AG09309 (cell line): ENCODE measurements at places on chromosomes 2 and 18.

DNA sequence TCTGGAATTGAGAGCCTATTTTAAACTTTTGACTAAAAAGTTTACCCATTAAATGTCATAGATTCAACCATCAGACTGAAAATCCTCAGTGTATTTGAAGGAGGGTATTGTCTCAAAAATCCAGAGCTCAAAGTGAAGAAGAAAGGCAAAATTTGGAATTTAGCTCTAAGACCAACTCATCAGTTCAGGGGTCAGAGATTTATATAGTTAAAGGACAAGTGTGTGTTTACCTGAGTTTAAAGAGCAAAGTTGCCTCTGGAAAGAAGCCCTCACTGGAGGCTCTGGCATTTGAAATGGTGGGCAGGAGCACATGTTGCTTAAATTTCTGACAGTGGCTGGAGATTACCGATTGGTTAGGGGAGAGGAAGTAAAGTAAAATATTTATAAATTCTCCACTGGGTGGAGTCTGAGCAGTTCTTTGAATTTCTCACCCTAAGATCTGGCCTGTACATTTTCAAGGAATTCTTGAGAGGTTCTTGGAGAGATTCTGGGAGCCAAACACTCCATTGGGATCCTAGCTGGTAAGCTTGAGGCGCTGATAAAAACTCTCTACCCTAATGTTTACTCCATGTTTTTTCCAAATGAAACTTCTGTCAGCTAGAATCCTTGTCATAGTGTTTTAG lies at the start of gene KYNU:
KYNU (plus strand) TSS at position 449 of the 623 bp plus-strand sequence. CDS start 7,704 bp downstream, outside the sequence.
- DNase-seq: no peak

DNA sequence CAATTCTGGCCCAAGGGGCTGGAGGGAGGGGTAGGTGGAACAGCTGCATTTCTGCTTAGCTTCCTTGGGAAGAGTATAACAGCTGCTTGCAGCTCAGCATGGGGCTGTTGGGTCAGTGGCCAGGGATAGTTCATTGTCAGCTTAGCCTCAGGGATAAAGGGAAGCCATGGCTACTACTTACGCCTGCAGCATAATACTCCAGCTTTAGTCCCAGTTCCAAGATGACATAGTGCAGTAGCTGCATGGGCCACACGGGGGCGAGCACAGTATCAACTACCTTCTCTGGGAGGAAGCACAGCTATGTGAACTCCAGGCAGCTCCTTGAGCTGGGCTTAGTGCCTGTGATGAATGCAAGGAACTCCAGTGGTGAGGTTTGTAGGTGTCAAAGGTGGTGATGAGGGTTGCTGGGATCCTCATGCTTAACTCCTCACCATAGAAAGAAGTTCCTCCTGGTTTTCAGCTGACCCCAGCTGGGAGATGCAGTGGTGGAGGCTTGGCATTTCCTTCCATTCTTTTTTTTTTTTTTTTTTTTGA lies 35.4 kb upstream of the RHOB start:
- peak; percentile 47 for DNase-seq

GRCh38 chr2:224930990-224931389 lies 111.3 kb downstream of the DOCK10 start:
- no peak for DNase-seq

- no peak for DNase-seq
Observed at GRCh38 chr2:187505065-187505672, 49.1 kb downstream of the TFPI start.

GRCh38 chr2:152036611-152037469 lies 62.0 kb downstream of the CACNB4 start:
- DNase-seq: no peak

GRCh38 chr2:134582547-134582899 lies 136.3 kb downstream of the TMEM163 start:
- no peak for DNase-seq

DNA sequence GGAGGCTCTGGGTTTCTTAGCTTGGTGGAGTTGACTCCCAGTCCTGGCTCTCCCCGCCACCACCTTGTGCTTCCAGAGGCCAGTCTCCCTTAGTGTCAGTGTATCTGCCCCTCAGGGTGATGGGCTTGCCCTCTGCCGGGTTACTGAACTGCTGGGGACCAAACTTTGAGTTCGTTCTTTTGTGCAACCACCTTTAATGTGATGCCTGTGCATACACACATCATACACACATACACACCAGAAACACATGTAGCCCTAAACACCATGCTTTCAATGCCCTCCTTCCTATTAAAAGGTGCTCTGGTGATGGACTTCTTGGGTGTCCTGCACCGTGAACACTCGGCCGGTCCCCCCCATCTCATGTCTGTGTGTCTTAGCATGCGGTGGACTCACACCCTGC lies 315.1 kb upstream of the EPAS1 start:
- no peak for DNase-seq

DNA sequence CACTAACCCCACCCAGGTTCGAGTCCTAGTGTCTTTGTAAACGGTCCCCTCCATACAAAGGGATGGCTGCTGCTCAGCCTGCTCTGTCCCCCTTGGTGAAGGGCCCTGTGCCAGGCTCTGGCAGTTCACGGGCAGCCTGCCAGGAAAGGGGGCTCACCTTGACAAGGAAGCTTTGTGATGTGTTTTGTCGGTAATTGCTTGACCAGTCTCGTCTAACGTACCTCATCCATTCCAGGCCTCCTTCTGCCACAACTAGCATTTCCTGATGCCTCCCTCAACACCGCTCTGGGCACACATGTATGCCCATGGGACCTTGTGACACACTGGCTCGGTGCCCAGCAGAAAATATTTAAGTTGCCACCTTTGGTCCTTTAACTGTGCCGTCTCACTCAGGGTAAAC lies 171.9 kb downstream of the KLHL29 start:
- DNase-seq: no peak

- no peak for DNase-seq
Observed at GRCh38 chr18:23134780-23135549, at the start of gene CABLES1. Gene CABLES1 (plus strand): TSS chr18:23135485. CDS start chr18:23135763, 278 bp downstream.

DNA sequence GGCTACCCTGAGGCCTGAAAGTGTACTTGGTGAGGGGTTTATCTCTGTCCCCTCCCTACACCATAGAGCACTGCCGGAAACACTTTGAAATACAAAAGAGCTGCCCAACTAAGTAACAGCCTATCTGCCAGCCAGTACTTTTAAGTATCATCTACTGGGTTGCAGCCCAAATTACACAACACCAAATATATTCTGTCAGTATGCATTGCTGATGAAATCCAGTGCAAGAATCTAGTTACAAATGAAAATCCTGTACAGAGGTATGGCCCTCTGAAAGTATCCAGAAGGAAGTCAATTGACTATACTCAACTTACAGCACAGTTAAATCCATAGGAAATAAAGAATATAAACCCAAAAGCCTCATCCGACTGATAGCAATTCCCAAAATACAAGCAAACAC lies 280.8 kb downstream of the CCDC85A start:
- DNase-seq: no peak

GRCh38 chr2:186255823-186256222 lies 230.2 kb upstream of the ZC3H15 start:
- DNase-seq: no peak

DNA sequence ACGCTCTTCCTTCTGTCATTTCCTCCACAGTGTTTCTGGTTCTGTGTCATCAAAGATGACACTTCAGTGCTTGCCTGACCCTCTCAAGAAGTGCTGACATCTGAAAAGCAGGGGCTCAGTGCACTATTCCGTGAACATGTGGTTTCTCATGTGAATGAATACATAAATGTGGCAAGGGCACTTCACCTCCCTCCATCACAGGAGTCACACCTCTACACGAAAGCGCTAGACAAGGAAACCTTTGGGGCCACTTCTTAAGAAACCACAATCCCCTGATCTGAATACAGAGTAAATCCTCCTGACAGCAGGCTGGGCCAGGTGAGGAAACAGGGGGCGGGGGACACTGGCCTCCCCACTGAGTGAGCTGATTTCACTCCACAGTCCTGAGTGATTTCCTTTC lies 145.8 kb upstream of the ACAA2 start:
- no peak for DNase-seq

DNA sequence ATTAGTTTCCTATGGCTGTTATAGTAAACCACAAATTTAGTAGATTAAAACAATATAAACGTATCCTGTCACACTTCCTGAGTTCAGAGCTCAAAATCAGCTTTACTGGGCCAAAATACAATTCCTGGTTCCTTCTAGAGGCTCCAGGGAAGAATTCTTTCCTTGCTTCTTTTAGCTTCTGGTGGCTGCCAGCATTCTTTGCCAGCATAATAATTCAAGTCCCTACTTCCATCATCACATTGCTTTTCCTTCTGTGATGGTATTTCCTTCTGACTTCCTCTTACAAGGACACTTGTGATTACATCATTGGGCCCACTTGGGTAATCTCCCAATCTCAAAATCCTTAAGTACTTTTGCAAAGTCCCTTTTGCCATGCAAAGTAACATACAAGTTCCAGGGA lies 40.6 kb downstream of the MOB4 start:
- DNase-seq: no peak

GRCh38 chr2:147433822-147434221 lies 411.0 kb upstream of the ACVR2A start:
- no peak for DNase-seq

- no peak for DNase-seq
Observed at GRCh38 chr2:177400337-177400923, 7.9 kb downstream of the AGPS start.

GRCh38 chr2:38716185-38716584 lies 35.0 kb downstream of the SRSF7 start:
- DNase-seq: peak; percentile 47

- DNase-seq: no peak
Observed at GRCh38 chr2:127700527-127701192, 637 bp upstream of the SFT2D3 start.

DNA sequence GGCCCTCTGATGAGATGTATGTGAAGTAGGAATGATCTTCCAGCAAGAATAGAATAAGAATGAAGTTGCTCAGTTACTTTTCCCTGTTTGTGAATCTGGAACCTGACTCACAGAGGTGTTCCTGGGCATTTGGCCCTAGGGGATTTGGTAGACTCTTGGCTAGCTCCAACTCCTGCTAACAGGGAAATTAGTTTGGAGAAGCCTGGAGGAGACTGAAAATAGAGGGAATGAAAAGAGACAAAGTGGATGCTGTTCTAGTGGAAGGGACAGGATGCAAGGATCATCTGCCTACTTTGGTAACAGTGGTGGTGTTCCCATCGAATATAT lies 19.6 kb downstream of the TMEM17 start:
- no peak for DNase-seq

- DNase-seq: no peak
Observed at GRCh38 chr18:75654851-75655751, 227.6 kb upstream of the SMIM21 start.

- DNase-seq: no peak
Observed at GRCh38 chr2:204089574-204089973, 153.0 kb downstream of the ICOS start.

GRCh38 chr2:134432435-134432883 lies 178.6 kb downstream of the MGAT5 start:
- DNase-seq: no peak

- no peak for DNase-seq
Observed at GRCh38 chr2:8577573-8577972, 104.3 kb upstream of the ID2 start.

DNA sequence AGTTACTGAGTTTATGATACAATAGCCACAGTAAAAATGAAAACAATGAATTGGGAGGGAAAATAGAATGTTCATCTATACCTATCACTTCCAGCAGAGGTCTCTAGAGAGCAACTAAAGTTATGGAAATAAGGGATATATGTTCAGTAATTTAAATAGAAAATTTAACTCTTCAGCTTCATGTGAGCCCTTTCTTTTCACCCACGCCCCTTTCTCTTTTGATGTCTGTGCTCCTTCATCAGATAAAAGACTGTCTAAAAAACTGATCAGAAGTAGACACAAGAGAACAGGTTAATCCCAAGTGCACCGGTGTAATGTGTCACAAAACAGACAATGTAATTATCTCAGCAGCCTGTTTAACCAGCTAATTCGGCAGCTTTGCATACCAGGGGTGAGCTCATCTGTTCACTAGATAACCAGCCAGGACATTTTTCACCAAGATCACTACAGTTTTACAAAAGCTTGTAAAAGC lies 238.5 kb upstream of the ERBB4 start:
- peak; percentile 25 for DNase-seq

GRCh38 chr2:200944467-200945394 lies 18.7 kb downstream of the ORC2 start:
- peak; percentile 32 for DNase-seq

- no peak for DNase-seq
Observed at GRCh38 chr2:197516393-197516761, 511 bp downstream of the MOB4 start.

- DNase-seq: no peak
Observed at GRCh38 chr2:64640153-64641044, 13.3 kb downstream of the SERTAD2 start.

DNA sequence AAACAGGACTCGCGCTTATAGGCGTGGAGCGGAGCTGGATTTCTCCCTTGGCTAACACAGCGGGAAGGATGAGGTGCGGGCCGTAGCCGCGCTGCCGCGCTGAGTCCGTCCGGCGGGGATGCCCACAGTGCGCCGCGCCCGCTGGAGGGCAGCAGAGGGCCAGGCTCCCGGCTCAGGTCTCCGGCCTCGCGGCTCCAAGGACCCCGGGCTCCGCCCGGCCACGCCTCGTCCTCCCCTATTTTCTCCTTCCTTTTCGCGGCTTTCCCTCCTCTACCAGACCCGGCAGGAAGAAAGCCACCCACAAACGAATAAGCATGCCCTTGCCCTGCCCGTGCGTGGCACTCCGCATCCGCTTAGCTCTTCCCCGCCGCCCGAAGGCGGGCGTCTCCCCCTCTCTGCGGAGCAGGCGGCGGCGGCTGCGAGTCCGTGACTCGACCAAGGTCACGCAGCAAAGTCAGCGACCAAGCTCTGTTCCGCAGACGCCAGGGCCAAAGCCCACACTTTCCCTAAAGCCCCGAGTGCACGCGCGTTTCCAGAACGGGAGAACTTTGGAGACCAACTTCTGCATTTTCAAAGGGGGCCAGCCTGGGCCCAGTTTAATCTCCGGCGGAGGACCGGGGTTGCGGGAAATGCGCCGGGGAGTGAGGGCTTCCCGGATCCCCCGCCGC lies 48.5 kb downstream of the KCNIP3 start:
- peak; percentile 52 for DNase-seq

DNA sequence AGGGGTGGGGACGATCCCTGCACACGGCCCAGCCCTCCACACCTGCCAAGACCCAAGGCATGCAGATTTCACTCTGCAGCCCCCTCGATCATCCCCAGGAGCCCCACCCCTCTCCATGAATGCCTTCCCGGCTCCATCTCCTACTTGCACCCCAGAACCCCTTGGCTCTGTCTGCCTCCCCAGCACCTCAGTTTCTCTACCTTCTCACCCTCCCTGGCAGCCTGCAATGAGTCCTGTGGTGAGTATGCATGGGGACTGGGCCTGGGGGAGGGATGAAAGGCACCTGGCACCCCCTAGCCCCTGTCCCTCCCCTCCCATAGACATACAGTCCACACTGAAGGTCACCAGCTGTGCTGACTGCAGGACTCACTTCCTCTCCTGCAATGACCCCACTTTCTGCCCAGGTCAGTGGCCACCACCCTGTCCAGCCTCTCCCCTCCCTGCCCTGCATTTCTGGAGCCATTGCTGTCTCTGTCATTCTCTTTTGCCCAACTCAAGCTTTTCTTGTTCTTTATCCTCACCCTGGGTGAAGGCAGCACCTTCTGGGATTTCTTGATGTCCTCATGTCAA lies 1.0 kb downstream of the TEX51 start:
- DNase-seq: no peak

- DNase-seq: no peak
Observed at GRCh38 chr2:234158812-234159211, 108.3 kb downstream of the SPP2 start.
